Caki2 (cell line): ENCODE measurements at places on chromosomes 4 and X. TPM values are rescaled to one million over a fixed set of nuclear protein-coding genes. Genes with fewer than 3 reads are reported as not detected.

The FAT1 gene
- 107 and 110 TPM in 2 replicates for total RNA-seq

The GPC4 gene
- total RNA-seq: 1.0 and 1.5 TPM in 2 replicates

The TKTL1 gene
- 0.37 and 0.64 TPM in 2 replicates for total RNA-seq

The ANXA3 gene
- 57.7 and 64.7 TPM in 2 replicates for total RNA-seq

The IGBP1 gene
- 64.9 and 95.2 TPM in 2 replicates for total RNA-seq

The TNMD gene
- total RNA-seq: not detected in 2 replicates

The SMIM31 gene
- not detected in 2 replicates for total RNA-seq

The MAGEA2 gene
- total RNA-seq: not detected in 2 replicates

The EDA gene
- 0.07 and 1.2 TPM in 2 replicates for total RNA-seq

The ADH7 gene
- not detected in 2 replicates for total RNA-seq

The TRMT44 gene
- 6.8 and 19.8 TPM in 2 replicates for total RNA-seq

The HDAC8 gene
- total RNA-seq: 26.1 and 40.9 TPM in 2 replicates

The CLDN24 gene
- total RNA-seq: not detected in 2 replicates

The ARAF gene
- total RNA-seq: 16.4 and 19.2 TPM in 2 replicates

The NHS gene
- total RNA-seq: 2.4 TPM in 2 replicates

- no peak for DNase-seq
Observed at GRCh38 chr4:32932156-32932555, 2212.0 kb downstream of the PCDH7 start.

DNA sequence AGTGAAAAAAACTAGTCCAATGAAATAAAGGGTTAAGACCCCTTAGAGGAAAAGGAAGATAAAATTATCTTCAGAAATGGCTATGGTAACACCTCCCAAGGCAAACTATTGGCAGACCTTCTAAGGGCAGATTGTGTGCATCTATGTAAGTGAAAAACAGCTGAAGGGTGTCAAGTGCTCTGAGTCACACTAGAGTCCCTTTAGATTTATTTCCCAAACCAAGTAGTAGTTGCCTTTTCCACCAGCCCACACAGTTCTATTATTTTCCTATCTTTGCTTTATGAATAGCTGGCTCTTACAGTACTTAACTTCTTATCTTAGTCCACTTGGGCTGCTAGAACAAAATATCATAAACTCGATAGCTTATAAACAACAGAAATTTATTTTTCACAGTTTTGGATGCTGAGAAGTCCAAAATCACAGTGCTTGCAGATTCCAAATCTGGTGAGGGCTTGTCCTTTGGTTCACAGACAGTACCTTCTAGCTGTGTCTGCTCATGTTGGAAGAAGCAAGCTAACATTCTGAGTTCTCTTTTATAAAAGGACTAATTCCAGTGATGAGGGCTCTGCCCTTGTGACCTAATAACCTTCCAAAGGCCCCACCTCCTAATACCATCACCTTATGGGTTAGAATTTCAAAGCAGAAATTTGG is 143.6 kb downstream of the GRID2 start:
- no peak for DNase-seq

GRCh38 chr4:38782452-38783108 is at the start of gene TLR10:
TSS of gene TLR10 (minus strand) at chr4:38782990. CDS start at chr4:38775590, 7,400 bp downstream.
- DNase-seq: peak; percentile 18

GRCh38 chrX:119235872-119236622 is at the start of gene PGRMC1:
TSS of gene PGRMC1 (plus strand) at chrX:119236285. CDS start at chrX:119236364, 79 bp downstream.
- peak; percentile 78 for DNase-seq

DNA sequence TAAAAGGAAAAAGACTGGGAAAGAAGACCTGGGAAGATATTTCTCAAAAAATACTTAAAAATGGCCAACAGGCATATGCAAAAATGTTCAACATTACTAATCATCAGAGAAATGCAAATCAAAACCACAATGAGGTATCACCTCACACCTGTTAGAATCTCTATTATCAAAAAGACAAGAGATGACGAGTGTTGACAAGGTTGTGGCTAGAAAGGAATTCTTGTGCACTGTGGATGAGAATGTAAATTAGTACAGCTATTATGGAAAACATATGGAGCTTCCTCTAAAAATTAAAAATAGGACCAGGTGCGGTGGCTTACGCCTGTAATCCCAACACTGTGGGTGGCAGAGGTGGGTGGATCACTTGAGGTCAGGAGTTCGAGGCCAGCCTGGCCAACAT is 50.0 kb downstream of the C4orf46 start:
- DNase-seq: no peak

- DNase-seq: no peak
Observed at GRCh38 chrX:24225265-24225664, 75.7 kb downstream of the ZFX start.

GRCh38 chr4:54707406-54707805 is 49.6 kb downstream of the KIT start:
- DNase-seq: no peak

DNA sequence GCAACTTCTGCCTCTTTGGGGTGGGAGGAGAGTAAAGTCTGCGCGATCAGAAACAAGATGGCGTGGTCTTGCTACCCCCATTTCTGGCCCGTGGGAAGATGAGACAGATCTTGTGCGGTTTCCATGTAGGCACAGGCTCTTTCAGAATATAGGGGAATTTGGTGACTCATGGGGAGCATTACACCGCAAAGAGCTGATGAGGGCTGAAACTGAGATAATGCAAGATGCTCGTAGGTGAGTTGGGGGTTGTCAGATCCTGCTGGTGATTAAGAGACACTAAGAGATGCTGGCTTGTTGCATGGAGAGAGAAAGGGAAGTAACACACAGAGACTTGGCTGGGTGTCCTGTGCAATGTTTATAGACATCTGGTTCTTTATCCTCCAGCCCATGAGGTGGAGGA is 1.5 kb downstream of the EVC start:
- no peak for DNase-seq

DNA sequence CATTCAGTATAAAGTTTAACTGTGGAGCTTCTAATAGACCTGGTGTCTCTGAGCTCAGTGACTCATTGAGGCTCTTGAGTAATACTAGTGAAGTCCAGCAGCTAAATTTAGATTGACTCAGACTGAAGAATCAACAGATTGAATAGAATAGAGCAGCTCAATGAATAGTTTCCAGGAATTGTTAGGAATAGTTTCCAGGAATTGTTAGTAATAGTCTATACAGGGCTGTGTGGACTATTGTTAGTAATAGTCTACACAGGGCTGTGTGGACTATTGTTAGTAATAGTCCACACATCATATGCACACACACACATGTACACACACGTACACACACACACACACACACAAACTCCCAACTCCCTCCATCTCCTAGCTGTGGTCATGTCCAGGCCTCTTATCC is 3.0 kb downstream of the GIMD1 start:
- DNase-seq: peak; percentile 23

DNA sequence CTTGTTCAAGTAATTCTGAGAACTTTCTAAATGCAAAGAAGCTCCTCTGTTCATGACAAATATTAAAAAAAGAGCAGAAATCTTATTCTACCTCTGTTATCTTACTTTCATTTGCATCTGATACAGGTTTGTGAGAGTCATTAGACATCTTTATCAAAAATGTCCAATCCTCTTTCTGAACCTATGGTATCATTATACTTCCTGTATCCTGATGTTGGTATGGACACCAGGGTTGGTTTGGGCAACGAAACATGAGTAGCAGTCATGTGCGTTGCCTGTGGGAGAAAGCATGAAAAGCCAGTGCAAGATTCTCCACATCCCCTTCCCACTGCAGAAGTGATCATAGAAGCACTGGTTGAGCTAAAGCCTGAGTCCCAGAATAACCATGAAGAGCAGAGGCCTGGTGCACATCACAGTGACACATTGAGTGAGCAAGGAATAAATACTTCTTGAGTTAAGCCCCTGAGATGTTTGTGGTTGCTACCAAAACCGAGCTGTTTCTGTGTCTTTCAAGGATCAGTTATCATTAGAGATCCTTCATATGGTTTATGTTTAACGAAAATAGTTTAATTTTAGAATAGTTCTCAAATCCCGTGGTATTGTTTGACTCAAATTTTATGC is 197.2 kb downstream of the BANK1 start:
- no peak for DNase-seq

- DNase-seq: peak; percentile 44
Observed at GRCh38 chr4:5371415-5372190, 320.3 kb downstream of the STK32B start.

DNA sequence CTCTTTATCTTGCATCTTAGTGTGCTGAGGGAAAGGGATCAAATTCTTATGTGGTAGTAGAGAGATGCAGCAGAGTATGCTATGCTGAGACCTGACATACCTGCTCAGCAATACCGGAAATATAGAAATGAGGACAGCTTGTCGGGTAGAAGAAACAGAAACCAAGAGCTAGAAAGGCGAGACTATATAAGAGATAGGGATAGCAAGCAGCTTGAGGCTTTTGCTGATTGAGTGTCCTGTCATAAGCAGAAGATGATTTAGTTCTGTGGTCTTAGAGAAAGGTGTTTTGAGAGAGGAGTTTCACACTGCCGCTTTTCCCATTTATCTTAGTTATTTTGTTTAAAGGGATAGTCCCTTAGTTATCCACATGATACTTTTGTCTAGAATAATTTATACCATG is 31.7 kb downstream of the USP9X start:
- DNase-seq: no peak

GRCh38 chr4:566508-567295 is 9.4 kb downstream of the TMEM271 start:
- no peak for DNase-seq

GRCh38 chr4:168540503-168541265 is 43.8 kb downstream of the PALLD start:
- DNase-seq: no peak

DNA sequence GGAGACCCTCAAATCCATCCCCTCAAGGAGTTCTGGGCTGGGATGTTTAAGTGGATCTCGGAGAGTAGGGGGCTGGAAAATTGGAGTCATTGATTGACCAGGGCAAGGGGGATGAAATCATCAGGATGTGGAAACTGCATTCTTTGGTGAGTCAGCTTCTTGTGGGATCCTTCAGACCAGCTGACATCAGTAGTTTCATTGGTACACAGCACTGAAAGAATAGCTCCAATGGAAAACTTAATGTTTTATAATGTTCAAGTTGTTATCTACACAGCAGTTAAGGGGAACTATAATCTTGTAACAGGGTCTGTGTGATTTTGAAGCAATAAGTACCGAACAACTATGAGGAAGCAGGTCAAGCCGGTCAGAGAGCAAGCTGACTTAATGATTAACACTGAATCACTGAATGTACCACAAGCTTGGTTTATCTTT is 506.1 kb downstream of the RPA4 start:
- peak; percentile 72 for DNase-seq

- DNase-seq: no peak
Observed at GRCh38 chr4:182212211-182212761, 30.9 kb upstream of the TENM3 start.

- DNase-seq: no peak
Observed at GRCh38 chrX:67781132-67781531, 237.3 kb downstream of the AR start.

GRCh38 chr4:6269616-6270511 is at the start of gene WFS1:
TSS of gene WFS1 (plus strand) at chr4:6269850. CDS start at chr4:6277456, 7,606 bp downstream.
- DNase-seq: peak; percentile 98
